ENCODE measurements at places on chromosomes 2 and 18.

- no peak for DNase-seq
Observed at GRCh38 chr2:105990624-105991023, 203.5 kb downstream of the UXS1 start.

GRCh38 chr2:21667638-21668037, 543.9 kb downstream of the TDRD15 start:
- no peak for DNase-seq

GRCh38 chr18:55100817-55101457, 141.7 kb upstream of the CCDC68 start:
- DNase-seq: no peak

- DNase-seq: no peak
Observed at GRCh38 chr2:7837237-7837760, 844.6 kb upstream of the ID2 start.

- peak; percentile 44 for DNase-seq
Observed at GRCh38 chr2:108968619-108969018, 20.4 kb downstream of the EDAR start.

- DNase-seq: no peak
Observed at GRCh38 chr2:20961858-20962257, 82.0 kb downstream of the APOB start.

- no peak for DNase-seq
Observed at GRCh38 chr2:141015341-141016047, 1115.3 kb downstream of the LRP1B start.

- DNase-seq: no peak
Observed at GRCh38 chr18:37684590-37684989, 119.0 kb upstream of the CELF4 start.

DNA sequence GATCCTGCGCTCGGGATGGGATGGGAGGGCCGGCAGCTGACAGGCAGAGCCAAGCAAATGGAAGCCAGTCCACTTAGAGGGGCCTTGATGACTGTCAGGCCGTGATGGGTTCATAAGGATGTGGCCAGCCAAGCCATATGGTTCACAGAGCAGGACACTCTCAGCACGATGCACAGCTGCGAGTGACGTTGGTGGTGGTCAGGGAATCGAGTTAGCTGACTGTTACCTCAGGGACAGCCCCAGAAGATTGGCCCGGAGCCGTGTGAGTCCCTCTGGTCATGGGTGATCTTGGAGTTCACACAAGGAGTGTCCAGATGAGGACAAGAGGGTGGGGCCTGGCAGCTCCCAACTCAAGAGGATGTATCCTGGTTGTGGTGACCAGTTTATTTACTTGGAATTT, 70.2 kb downstream of the TPGS2 start:
- DNase-seq: no peak

DNA sequence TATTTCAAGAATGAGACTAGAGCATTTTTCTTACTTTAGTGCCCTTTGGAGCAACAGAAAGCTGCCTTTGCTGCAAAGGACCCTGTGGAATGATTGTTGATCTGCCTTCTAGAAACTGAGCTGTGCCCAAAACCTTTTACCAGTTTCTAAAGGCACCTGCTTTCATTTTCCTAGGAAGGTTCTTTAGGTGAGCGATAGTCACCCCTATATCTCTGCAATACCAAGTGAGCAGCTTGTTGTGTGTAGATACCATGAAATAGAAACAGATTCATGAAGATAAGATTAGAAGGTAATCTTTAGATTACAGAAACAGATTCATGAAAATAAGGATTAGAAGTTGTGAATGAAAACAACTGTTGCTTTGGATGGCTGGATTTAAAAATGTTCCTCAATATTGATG, 202.3 kb downstream of the PLCL1 start:
- no peak for DNase-seq

- no peak for DNase-seq
Observed at GRCh38 chr2:127620866-127621265, 25.1 kb upstream of the GPR17 start.

DNA sequence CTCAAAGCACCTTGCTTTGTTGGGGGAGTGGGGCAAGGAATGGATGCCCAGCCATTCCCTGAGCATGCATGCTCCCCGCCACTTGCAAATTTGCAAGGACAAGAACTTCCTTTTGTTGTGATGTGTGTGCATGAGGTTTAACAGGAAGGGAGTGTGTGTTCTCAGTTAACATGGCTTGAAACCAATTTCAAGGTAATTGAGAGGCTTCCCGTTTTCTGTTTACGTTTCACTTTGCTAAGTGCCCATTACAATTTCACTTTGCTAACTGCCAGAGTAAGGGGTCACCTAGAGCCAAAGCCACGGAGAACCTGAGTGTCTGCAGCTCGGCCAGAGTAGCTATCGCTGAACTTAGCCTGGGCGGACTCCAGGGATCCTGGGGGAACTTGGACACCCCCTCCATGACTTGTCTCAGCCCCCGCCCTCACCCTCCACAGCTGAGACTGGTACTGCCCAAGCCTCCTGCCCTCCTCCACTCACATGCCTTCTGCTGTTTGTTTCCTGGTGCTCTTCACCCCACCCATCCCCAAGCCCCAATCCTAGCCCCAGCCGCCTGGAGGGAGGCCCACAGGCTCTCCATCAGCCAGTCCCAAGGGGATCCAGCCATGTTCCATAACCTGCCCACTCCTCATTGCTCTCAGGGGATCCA, 53.6 kb upstream of the LAPTM4A start:
- DNase-seq: peak; percentile 52

DNA sequence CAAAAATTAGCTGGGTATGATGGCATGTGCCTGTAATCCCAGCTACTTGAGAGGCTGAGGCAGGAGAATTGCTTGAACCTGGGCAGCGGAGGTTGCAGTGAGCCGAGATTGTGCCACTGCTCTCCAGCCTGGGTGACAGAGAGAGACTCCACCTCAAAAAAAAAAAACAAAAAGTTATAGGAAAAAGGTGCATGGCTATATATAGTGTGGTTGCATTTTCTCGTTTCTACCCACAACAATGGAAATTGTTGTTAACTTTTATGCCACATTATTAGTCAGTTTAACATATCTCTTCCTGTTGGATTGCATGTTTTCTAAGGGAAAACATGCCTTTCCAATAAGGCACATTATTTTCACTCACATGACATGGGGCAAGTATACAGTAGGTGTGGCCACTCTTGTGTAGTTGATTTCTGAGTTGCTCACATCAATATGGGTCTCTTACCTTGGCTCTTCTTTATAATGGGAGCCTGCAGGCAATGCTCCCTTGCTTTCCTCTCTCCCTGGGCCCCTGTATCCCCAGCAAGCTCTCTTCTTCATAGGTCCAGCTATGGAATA, 610.0 kb downstream of the RNF144A start:
- no peak for DNase-seq

All from NCI-H2029 (cell line).